KG1 (cell line): ENCODE measurements at places on chromosomes 4 and X.

- DNase-seq, result no peak
Measured at GRCh38 chr4:106264331-106264728, 51.7 kb downstream of the TBCK start.

- no peak for DNase-seq
Measured at GRCh38 chr4:84944947-84945346, 21.5 kb downstream of the WDFY3 start.

- no peak for DNase-seq
Measured at GRCh38 chrX:123918106-123918721, 43.3 kb upstream of the STAG2 start.

DNA sequence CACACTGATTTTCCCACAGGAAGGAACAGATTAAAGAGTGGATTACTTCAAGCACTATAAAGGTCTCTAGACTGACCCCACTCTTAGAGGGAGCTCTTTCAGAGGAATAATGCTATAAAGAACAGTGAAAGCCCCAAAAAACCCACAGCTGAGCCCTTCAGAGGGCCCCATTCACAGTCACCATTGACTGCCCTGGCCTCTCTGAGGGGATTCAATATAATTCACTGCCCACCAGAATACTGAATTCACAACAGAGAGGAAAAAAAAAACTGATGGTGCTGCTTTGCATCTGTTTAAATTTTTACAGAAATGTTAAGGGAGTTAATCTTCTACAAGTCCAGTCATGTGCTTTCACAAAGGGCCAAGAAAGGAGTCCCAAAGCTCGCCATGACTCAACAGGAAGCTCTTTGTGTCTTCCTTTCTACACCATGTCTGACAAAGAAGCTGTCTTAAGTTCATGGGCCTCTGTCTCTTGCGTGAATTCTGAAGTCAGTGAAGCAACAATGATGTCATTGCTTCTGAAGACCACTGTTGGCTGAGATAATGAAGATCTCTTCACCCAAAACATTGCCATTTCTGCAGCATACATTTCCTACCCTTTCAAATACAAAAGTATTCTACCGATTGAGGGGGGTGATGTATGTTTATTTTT is 174.9 kb downstream of the ADAMTS3 start:
- DNase-seq, result no peak

DNA sequence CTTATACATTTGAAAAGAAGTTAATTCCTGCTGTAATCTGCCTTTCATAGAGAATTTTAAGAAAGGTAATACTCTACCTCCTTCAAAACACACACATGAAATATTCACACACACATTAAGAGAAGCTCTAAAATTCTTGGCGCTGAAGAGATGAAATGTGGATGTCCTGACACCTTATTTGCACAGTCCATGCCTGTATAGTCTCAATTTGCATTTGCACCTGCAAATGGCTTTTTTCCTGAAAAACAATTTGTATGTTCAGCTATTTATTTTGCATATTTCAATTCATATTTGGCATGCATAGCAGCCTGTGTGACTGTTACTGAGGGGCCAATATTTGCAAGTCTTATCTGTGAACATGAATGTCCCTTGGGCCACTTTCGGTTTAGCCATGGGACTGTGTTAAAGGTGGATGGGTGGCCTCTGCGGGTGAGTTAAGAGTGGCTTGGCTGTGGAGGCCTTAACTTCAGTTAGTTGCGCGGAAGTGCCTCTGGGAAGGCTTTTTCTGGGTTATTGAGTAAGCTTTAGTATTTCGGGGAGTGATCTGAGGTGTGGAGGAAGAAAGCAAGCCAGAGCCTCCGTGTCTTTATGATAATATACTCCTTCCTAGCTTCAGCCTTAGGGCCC is 443.3 kb upstream of the FAT1 start:
- DNase-seq, result no peak

- no peak for DNase-seq
Measured at GRCh38 chr4:152264106-152264505, 271.8 kb downstream of the FBXW7 start.

- no peak for DNase-seq
Measured at GRCh38 chr4:122431351-122431750, 25.2 kb downstream of the IL2 start.

DNA sequence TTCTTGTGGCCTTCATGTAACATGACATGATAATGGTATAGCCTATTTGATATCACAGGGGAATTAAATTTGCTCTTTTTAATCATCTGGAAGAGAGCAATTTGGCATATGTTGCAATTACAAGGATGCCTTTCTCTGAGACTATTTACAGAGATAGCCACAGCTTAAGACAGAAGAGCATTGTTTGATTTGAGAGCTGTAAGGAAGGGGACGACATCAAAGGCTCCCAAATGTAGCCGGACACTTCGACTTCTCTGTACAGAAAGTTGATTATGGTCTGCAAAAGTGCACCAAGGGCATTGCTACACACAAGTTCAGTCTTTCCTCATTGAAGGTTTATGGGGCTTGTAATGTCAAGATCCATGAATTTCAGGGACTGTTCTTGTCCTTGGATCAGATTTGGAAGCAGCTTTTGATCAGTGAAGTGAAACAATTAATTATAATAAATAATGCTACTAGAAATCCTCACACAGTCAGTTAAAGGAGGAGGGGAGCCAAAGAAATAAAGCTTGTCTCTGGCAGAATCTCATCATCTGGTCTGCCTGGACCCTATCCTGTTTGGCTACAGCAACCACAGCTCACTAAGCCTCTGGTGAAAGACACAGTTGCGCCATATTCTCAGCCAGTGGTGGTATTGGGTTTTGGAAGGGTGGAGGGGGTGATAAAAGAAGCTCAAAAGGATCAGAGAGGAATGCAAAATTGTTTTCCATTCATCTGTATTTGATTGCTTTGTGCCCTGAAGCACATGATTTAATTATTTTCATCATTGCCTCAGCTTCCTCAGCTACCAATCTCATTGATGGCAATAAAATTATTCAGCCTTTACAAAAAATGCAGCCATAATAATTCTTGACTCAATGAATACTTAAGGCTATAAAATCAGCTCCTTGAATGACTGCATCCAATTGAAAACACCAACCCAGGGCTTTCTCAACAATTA is 654.3 kb upstream of the LCORL start:
- no peak for DNase-seq

- no peak for DNase-seq
Measured at GRCh38 chr4:168240821-168241220, 77.7 kb downstream of the DDX60 start.

DNA sequence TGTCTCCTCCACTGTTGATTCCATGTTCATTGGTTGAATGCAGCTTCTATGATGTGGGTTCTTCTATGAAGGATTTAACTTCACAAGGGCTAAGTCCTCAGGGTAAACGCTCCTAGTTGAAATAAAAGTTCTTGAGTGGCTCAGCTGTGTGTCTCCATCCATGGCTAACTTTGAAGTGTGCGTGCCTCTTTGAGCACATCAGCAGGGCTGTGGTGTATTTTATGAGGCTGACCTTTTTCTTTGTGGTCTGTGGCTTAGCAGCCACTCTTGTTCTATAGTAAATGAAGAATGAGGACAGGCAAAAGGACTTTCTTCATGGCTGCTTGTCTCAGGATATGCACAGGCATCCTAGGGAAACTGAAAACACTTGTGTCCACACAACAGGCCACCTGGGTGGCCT is 88.5 kb downstream of the KIT start:
- DNase-seq, result no peak

DNA sequence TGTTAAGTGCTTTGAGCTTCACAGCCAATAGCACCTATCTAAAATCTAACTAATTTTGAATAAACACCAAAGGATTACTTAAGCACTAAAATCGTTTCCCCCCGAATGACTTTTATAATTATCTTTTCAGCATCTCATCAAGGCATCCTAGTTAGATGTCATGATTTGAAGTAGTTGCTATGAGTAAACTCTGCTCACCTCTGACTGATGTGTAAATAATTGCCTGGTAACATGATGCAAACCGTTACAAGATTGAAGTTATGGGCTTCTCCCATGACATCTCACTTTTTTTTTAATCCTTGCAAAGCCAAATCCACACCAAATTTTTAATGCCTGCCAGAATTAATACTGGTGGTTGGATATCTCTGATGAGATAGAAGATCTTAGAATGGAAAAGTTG is 377.1 kb downstream of the PRDM5 start:
- no peak for DNase-seq

- DNase-seq, result no peak
Measured at GRCh38 chrX:39969099-39969818, 128.5 kb downstream of the BCOR start.

DNA sequence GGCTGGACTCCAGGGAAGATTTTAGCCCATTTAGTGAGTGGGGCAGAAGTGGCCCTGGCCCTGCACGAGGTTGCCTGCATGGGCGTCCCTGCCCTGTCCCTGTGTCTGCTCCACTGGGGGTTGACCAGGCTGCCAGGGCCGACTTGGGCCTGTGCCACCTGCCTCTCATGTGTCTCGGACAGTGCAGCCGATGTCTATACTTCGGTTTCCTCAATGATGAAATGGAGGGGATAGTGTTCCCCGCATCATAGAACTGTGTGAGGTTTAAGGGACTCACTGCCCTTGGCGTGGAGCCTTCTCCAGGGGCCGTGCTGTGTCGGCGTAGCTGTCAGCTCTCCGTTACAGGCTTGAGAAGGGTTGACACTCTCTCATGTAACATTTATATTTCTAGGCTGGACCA is 27.0 kb upstream of the MSANTD1 start:
- DNase-seq, result no peak

GRCh38 chr4:8207314-8207713 is 8.2 kb downstream of the SH3TC1 start:
- no peak for DNase-seq

DNA sequence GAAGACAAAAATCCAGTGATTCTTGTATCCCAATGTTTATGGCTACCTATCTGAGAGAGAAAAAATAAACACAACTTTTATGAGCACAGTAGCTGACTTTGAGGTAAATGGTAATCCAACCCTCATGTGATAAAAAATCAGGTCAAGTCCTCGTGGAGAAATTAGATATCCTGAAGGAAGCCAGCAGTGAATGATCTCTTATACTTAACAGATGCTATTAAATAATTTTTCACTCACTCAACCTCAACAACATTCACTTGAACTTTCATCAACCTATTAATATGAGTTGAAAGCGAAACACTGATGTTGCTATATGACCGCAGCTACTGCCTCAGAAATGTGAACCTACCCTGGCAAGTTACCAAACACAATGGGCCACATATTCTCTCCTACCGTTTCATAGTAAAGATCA is 105.4 kb downstream of the GPC3 start:
- DNase-seq, result no peak

GRCh38 chr4:42101446-42101975 is 50.9 kb downstream of the BEND4 start:
- no peak for DNase-seq

DNA sequence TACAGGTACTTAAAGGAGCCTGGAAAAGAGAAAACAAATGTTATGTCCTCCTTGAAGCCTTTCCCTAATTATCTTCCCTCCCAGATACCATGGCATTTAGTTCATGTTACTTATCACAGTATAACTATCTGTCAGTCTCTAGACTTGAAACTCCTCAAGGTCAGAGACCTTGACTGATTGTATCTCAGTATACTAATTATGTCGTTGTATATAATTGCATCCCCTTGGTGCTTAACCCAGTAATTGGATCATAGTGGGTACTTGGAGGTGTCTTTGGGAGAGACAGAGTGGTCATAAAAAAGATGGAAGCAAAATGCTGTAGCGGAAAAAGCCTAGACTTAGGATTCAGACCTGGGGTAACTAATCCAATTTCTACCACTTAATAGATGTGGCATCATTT is 8.1 kb downstream of the IGBP1 start:
- no peak for DNase-seq

- DNase-seq, result no peak
Measured at GRCh38 chr4:142585411-142585810, 260.7 kb downstream of the INPP4B start.

DNA sequence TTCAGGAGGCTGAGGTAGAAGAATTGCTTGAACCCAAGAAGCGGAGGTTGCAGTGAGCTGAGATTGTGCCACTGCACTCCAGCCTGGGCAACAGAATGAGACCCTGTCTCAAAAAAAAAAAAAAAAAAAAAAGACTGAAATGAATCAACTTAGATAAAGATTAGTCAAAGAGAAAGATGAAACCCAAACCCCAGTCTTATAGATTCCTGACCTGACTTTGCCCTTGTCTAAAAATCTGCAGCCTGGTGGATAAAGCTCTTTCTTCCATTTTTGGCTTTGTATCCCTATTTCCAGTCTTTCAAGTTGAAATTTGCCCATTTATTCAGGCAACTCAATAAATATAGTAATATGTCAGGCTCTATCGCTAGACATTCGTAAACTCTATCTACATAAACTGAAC is 39.3 kb upstream of the SPINK2 start:
- no peak for DNase-seq

DNA sequence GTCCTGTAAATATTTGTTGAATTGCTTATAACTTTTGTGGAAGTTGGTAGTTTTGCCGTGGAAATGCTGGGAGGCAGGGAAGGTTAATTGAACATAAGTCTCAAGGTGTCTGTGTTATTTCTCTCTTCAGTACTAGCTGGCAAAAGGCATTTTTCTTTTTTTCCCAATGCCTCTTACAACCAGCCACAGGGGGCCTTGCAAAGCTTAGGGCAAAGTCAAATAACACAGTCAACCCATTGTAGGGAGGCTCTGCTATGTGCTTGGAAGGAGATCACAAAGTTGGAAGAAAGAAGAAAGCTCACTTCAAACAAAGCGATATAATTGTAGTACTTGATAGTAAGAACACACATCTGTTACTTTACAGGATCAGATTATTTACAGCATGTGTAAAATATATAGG is 802.6 kb downstream of the PDHA2 start:
- DNase-seq, result no peak

DNA sequence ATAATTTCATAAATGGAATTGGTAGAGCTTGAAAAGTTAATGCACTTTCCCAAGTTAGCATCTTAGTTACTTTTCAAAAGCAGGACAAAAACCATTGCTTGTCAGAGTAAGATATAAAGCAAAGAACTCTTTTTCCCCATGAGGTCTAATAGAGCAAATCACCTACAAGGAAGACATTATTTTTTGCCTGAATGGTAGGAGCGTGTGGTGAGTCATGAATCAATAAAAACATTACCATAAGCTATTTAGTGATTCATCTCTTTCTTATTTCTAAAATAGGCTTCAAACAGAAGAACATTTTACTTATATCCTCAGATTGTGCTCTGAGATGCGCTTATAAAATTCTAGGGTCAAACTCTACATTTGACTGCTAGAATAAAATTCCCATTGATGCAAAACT is 109.4 kb upstream of the GPRIN3 start:
- DNase-seq, result no peak

GRCh38 chr4:182126603-182127002 is 116.6 kb upstream of the TENM3 start:
- no peak for DNase-seq

DNA sequence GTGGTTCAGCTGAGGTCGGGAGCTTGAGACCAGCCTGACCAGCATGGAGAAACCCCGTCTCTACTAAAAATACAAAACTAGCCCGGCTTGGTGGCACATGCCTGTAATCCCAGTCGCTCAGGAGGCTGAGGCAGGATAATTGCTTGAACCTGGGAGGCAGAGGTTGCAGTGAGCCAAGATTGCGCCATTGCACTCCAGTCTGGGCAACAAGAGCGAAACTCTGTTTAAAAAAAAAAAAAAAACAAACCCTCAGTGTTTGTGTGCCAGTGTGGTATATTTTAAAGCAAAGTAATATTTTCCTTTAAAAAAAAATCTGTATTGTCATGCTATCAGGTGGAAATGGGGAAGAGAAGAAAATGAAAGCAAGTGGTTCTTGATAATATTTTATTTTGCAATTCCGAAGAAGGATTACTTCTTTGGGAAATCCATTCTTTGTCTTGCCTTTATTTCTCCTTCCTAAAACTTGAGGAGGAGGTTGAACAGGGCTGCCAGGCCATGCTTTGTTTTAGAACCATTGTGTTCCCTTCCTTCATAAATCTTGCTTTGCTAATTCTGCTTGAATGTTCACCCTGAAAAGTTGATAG is 14.4 kb downstream of the ALG13 start:
- no peak for DNase-seq

GRCh38 chrX:132651421-132652086 is 162.7 kb upstream of the MBNL3 start:
- no peak for DNase-seq
